Stimulated activated CD8-positive, alpha-beta memory T cell treated with anti-CD3 and anti-CD28 coated beads, Interleukin-2, amount 100 ng/mL, for 48 hours (primary cell): ENCODE measurements at places on chromosomes 1 and 21.
A peak's percentile ranks its signal among the peaks of the same experiment; 100 is the strongest.

- no peak for DNase-seq
These were observed 50.9 kb upstream of the BCAR3 start for GRCh38 chr1:93732514-93732913.

GRCh38 chr1:89672489-89673183, 39.7 kb downstream of the LRRC8C start:
- DNase-seq, result no peak

- no peak for DNase-seq
These were observed 36.3 kb downstream of the MAN1A2 start for GRCh38 chr1:117403597-117403996.

GRCh38 chr1:55305735-55306134, 90.6 kb upstream of the USP24 start:
- no peak for DNase-seq

GRCh38 chr1:6281511-6282402, 20.9 kb upstream of the GPR153 start:
- no peak for DNase-seq

GRCh38 chr1:154998818-154999570, 3.6 kb upstream of the ZBTB7B start:
- peak; percentile 81 for DNase-seq

DNA sequence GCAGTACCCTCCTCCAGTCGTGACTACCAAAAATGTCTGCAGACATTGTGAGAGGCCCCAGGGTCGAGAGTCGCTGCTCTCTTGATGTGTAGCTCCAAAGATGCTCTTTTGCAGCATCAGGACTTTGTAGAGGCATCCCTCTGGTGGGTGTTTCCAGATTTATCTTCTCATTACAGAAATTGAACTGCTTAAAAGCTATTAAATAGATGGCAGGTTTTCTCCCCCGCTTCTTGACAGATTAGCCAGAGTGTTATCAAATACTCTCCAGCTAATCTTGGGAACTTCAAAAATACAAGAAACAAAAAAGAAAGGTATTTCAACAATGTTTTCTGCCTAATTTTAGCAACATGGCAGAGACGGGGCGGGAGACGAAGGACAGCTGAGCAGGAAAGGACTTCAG, 265.2 kb downstream of the KIF26B start:
- no peak for DNase-seq
